ENCODE measurements at places on chromosomes 13 and 19. TPM values are rescaled to one million over a fixed set of nuclear protein-coding genes. Genes with fewer than 3 reads are reported as not detected.
A peak's percentile ranks its signal among the peaks of the same experiment; 100 is the strongest.

GGN gene
- not detected for total RNA-seq

DNA sequence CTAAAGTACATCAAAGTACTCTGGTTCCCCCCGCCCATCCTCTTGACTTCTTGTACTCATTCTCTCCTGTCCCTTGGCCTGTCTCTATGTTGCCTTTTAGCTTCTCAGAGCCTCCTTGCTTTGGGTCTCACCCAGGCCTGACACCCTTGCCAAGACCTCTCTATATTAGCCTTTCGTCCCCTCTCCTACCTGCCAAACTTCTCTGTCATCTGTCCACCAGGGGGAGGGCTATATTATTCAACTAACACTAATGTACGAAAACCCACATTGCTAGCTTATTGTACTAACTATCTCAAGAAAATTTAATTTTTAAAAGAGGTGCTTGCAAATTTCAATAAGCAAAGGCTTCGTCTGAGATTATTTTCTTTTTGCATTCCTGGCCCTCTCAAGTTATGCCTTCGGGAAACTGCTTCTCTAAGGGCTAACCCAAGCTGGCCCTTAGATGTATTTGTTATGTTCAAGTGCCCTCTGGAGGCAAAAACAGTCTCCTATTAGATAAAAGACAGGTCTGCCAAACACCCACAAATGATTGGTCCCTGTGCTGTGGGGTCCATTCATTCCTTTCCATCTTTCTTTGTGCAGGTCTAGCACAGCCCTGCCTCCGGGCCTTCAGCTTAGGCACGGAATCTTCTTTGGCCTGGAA lies 6.3 kb upstream of the MRPS31 start:
- H3K27me3 ChIP-seq = no peaks in the 10 kb centered on the region
- H3K27ac ChIP-seq = no peak overlapping the region
- no peaks in the 10 kb centered on the region for H3K36me3 ChIP-seq

DNA sequence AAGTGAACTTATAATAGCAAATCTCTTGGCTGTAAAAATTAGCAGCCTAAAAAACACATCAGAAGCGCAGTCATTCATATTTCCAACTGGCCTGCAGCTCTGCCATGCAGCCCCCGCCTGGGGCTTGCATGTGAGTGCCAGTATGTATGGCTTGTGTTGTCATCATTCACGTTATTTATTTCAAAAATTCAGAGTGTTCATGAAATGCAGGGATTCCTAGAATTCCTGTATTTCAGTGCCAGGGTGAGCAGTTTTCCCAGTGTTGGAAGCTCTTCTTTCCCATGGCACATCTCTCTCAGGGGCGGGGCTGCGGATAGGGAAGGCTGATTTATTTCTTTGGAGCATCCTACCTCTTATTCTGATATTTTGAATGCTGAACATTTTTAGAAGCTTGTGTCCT lies 234.6 kb downstream of the FGF9 start:
- DNase-seq = no peak
- no peak overlapping the region for H3K27ac ChIP-seq
- H3K4me1 ChIP-seq = no peaks in the 10 kb centered on the region
- no peaks in the 10 kb centered on the region for H3K36me3 ChIP-seq
- no peak overlapping the region for H3K4me3 ChIP-seq
- no peaks in the 10 kb centered on the region for H3K27me3 ChIP-seq

DNA sequence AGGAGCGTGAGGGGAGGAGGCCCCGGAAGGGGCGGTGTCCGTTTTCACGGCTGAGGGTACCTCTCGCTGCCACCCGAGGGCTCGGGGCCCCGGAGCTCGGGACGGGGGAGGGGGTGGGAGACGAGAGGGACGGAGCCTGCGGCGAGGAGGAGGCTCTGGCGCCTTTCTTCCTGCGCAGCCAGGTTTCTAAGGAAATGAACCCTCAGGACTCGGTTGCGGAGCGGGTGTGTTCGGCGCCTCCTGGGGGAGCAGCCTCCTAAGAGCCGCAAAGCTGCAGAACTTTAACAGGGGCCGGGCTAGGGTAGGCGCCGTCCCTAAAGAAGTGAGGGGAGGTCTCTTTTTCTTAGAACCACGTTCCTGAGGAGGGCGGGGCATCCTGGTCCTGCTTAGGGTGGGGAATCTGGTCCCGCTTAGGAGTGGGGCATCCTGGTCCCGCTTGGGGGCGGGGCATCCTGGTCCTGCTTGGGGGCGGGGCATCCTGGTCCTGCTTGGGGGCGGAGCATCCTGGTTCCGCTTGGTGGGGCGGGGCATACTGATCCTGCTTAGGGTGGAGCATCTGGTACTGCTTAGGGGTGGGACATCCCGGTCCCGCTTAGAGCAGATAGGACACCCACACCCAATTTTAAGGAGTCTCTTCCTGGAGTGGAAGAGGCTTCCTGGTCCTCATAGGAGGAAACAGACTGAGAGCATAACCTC lies 6.2 kb downstream of the SYT5 start:
- H3K27me3 ChIP-seq = peaks cover 42% of the 10 kb centered on the region
- peak; percentile 78 for DNase-seq
- H3K4me3 ChIP-seq = no peak overlapping the region
- no peak overlapping the region for H3K27ac ChIP-seq

SAMD1 gene
- 13.2 TPM for total RNA-seq

GRCh38 chr13:34358811-34359513 lies 541.0 kb downstream of the RFC3 start:
- H3K4me3 ChIP-seq = no peak overlapping the region
- DNase-seq = no peak
- H3K4me1 ChIP-seq = peaks cover 7% of the 10 kb centered on the region
- no peaks in the 10 kb centered on the region for H3K27me3 ChIP-seq
- no peaks in the 10 kb centered on the region for H3K36me3 ChIP-seq

GRCh38 chr19:23943411-23943810 lies 28.7 kb downstream of the ZNF726 start:
- no peaks in the 10 kb centered on the region for H3K27me3 ChIP-seq

DNA sequence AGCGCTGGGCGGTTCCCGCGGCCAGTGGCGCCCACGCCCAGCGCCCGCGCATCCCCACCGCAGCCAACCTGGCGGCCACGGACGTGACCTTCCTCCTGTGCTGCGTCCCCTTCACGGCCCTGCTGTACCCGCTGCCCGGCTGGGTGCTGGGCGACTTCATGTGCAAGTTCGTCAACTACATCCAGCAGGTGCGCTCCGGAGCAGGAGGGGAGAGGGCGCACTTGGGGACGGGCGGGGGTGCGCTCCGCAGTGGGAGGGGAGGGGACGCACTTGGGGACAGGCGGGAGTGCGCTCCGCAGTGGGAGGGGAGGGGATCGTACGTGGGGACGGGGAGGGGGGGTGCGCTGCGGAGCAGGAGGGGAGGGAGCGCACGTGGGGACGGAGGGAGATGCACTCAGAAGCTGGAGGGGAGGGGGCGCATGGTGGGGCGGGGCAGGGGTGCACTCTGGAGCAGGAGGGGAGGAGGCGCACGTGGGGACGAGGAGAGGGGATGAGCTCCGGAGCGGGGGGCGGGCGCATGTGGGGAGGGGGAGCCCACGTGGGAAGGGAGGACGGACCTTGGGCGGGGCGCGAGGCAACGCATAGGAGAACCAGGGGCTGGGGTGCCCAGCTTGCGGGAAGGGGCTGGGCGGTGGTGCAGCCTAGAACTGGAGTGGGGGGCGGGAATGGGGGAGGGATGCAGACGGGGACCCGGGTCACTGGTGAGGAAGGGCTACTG lies 1.5 kb downstream of the KISS1R start:
- DNase-seq = no peak
- no peaks in the 10 kb centered on the region for H3K36me3 ChIP-seq
- no peak overlapping the region for H3K4me3 ChIP-seq
- H3K27me3 ChIP-seq = peaks cover 42% of the 10 kb centered on the region

SELENOV gene
- not detected for total RNA-seq

GRCh38 chr19:33080761-33081681 lies at the start of gene GPATCH1:
GPATCH1 (plus strand) TSS chr19:33081181; CDS start chr19:33081194, 13 bp downstream.
- no peaks in the 10 kb centered on the region for H3K36me3 ChIP-seq
- H3K4me3 ChIP-seq = peak within 1 kb of the TSS; percentile 75
- H3K4me1 ChIP-seq = peaks cover 12% of the 10 kb centered on the region
- H3K27me3 ChIP-seq = no peaks in the 10 kb centered on the region
- H3K27ac ChIP-seq = peak within 1 kb of the TSS; percentile 72

- DNase-seq = no peak
- H3K4me3 ChIP-seq = no peak within 1 kb of the TSS
- H3K27ac ChIP-seq = no peak within 1 kb of the TSS
- H3K27me3 ChIP-seq = peaks cover 4% of the 10 kb centered on the region
- no peaks in the 10 kb centered on the region for H3K4me1 ChIP-seq
These were observed at the start of gene FXYD7 for GRCh38 chr19:35143231-35143715. FXYD7 (plus strand) TSS chr19:35143255; CDS start chr19:35143334, 79 bp downstream.

ENOX1 gene
- 1.0 TPM for total RNA-seq

NUP58 gene
- 25.0 TPM for total RNA-seq

- H3K4me3 ChIP-seq = no peak overlapping the region
- H3K27ac ChIP-seq = no peak overlapping the region
- H3K36me3 ChIP-seq = no peaks in the 10 kb centered on the region
- no peaks in the 10 kb centered on the region for H3K27me3 ChIP-seq
- H3K4me1 ChIP-seq = no peaks in the 10 kb centered on the region
These were observed 50.8 kb upstream of the FLT1 start for GRCh38 chr13:28545583-28546333.

SWSAP1 gene
- total RNA-seq = 4.8 TPM

DNA sequence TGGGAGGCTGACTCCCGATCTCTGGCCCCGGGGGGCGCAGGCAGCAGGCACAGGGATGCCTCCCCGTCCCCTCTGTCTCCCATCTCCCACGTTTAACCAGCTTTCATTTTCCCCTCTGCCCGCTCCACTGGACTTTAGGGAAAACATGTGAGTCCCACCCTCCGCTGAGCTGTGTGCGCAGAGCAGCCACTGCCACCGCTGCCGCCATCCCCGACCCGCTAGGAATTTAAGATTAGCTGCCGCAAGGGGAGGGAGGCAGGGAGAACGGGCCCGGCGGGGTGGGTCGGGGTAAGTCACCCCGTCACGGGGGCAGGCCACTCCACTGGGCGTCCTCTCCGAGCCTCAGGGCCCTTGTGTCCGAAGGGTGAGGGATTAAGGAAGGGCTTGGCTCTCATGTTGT lies 15.5 kb downstream of the KCNN1 start:
- no peak overlapping the region for H3K4me3 ChIP-seq
- DNase-seq = no peak
- H3K36me3 ChIP-seq = no peaks in the 10 kb centered on the region

- peak; percentile 84 for DNase-seq
- no peaks in the 10 kb centered on the region for H3K36me3 ChIP-seq
- peaks cover 56% of the 10 kb centered on the region for H3K4me1 ChIP-seq
- no peaks in the 10 kb centered on the region for H3K27me3 ChIP-seq
These were observed 12.5 kb downstream of the ARRDC2 start for GRCh38 chr19:18020212-18021085.

CYP2A6 gene
- 1.1 TPM for total RNA-seq

- DNase-seq = peak; percentile 95
- H3K4me1 ChIP-seq = peaks cover 13% of the 10 kb centered on the region
- H3K27me3 ChIP-seq = no peaks in the 10 kb centered on the region
- peak overlapping the region; percentile 43 for H3K4me3 ChIP-seq
These were observed 1.1 kb downstream of the ARHGEF1 start for GRCh38 chr19:41883821-41884733.

EFNB2 gene
- 12.1 TPM for total RNA-seq

DNA sequence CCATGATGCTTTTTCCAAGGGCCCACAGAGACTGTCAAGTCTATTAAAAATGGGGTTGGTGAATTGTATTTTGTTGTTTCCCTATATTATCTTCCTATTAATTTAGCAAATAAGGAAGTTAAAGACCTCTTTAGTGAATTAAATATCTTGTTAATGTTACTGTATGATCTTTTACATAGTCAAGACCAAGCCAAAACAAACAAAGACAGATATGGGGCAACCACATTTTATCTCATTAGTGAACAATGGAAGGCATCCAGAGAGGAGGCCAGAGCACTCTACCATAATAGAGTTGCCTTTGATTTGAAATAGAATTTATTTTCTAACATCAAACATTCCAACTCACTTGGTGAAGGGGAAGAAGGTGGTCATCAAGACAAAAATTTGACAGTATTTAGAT lies 169.4 kb downstream of the B3GLCT start:
- no peaks in the 10 kb centered on the region for H3K4me1 ChIP-seq
- no peak overlapping the region for H3K4me3 ChIP-seq
- DNase-seq = no peak
- no peaks in the 10 kb centered on the region for H3K36me3 ChIP-seq

DNA sequence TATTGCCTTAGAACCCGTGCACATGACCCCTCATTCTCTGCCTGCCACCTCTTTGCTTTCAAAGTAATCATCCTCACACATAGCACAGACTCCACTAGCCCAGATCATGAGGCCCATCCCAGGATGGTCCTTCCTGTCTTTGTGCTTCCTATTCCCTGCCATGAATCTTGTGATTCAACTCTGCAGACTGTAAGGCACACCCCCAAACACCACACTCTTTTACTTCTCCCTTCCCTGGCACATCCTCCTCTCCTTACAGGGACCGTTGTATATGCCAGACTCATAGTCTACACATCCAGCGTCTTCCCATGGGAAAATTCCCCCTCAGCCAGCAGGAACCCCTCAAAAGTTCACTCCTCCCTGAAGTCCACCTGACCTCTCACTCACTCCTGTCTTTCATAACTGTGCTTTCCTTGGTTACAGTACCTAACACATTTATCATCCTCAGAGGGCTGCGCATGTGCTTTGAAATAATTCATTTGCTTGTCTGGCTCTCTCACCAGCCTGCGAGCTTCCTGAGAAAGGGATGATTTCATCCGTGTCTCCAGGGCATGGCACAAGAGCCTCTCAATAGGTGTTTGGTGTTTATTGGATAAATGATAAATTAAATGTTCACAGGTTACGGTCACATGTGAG lies 26.8 kb upstream of the LRCH1 start:
- no peaks in the 10 kb centered on the region for H3K36me3 ChIP-seq
- H3K4me3 ChIP-seq = no peak overlapping the region
- H3K27me3 ChIP-seq = no peaks in the 10 kb centered on the region
- peaks cover 4% of the 10 kb centered on the region for H3K4me1 ChIP-seq
- no peak for DNase-seq
- no peak overlapping the region for H3K27ac ChIP-seq

- H3K27ac ChIP-seq = no peak overlapping the region
- H3K4me1 ChIP-seq = peaks cover 59% of the 10 kb centered on the region
- peaks cover 15% of the 10 kb centered on the region for H3K27me3 ChIP-seq
- H3K4me3 ChIP-seq = no peak overlapping the region
- no peaks in the 10 kb centered on the region for H3K36me3 ChIP-seq
- peak; percentile 38 for DNase-seq
These were observed 1.1 kb upstream of the LTBP4 start for GRCh38 chr19:40599902-40600569.

GRCh38 chr13:51993713-51994112 lies 17.5 kb downstream of the ATP7B start:
- no peak overlapping the region for H3K27ac ChIP-seq
- H3K27me3 ChIP-seq = no peaks in the 10 kb centered on the region
- no peaks in the 10 kb centered on the region for H3K36me3 ChIP-seq

DNA sequence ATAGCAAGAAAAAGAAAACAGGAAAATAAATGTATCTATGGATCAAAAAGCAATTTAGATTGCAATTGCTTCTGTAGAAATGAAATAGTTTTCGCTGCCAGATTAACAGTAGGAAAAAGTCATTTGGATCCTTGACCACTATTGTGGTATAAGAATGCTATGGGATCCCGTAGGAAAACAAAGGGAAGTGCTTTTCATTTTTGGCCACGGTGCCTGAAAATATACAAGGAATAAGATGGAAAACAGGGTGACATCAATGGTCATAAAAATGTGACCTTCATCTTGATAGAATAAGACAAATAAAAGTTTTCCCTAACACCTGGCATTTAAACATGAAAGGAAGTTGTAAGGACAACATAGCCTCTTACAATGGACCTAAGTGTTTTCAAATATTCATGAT lies 622.8 kb downstream of the DACH1 start:
- H3K36me3 ChIP-seq = no peaks in the 10 kb centered on the region
- no peak overlapping the region for H3K27ac ChIP-seq
- no peak for DNase-seq
- no peaks in the 10 kb centered on the region for H3K4me1 ChIP-seq

ZNF529 gene
- total RNA-seq = 19.7 TPM

GRCh38 chr13:66681403-66681802 lies 548.7 kb downstream of the PCDH9 start:
- H3K27me3 ChIP-seq = no peaks in the 10 kb centered on the region
- no peak overlapping the region for H3K27ac ChIP-seq
- DNase-seq = no peak
- no peaks in the 10 kb centered on the region for H3K36me3 ChIP-seq
- H3K4me3 ChIP-seq = no peak overlapping the region

Measured in adrenal gland (tissue), 19 donors.